ENCODE measurements at places on chromosomes 4 and X.
A peak's percentile ranks its signal among the peaks of the same experiment; 100 is the strongest.

- DNase-seq: no peak
These were observed 128.2 kb downstream of the CPEB2 start for GRCh38 chr4:15130441-15130840.

DNA sequence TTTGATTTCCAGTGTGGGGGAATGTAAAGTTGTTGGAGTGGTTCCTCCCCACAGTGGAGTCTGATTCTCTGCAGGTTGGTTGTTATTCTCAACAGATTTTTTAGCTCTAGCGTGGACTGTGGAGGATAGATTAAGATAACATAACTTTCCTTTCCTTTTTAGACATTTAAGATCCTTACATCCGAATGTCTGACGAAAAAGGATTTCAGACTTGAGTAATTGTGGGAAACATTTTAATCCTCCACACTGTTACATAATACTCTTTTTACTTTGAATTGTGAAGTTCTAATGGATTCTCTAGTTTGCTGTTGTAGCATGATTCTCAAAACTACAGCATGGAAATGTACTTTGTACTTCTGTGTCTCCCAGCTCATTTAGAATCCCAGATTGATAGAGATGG lies 107.8 kb downstream of the ARHGAP10 start:
- no peak for DNase-seq

DNA sequence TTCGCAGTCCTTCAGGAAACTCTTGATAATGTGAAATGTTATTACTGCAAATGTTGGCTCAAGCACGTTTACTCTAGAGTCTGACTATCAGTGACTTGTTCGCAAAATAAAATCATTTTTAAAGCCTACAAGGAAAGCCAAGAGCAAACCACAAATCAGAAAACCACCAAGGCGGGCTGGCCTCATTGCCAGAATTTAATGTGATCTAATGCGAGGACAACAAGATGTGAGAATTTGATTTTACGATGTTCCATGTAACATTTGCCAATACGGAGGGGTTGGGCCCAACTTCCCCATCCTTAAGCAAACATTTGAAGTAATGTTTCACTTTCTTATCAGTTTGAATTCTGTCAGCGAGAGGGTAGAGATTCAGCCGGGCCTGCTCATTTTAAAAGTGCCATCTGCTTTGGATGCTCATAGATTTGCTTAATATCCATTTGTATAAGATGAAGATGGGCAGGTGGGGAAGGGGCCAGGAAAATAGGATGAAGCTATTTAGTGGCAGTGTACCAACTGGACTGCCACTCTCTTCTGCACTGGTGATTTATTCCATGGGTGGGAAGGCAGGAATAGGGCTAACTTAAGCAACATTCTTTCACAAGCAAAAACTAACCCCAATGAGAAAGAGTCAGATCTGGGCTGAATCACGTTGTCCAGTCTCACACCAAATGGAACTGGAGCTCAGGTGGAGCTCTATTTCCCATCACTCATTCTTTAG lies 225.3 kb downstream of the ANAPC10 start:
- no peak for DNase-seq

GRCh38 chr4:148539387-148539786 lies 97.2 kb upstream of the NR3C2 start:
- DNase-seq: no peak

GRCh38 chr4:152663203-152664066 lies 16.4 kb downstream of the TMEM154 start:
- no peak for DNase-seq

GRCh38 chrX:16712548-16713155 lies at the start of gene CTPS2:
Gene CTPS2, minus strand, starts transcription at chrX:16712669. Its CDS starts 9,767 bp downstream, at chrX:16702902.
- peak; percentile 20 for DNase-seq

DNA sequence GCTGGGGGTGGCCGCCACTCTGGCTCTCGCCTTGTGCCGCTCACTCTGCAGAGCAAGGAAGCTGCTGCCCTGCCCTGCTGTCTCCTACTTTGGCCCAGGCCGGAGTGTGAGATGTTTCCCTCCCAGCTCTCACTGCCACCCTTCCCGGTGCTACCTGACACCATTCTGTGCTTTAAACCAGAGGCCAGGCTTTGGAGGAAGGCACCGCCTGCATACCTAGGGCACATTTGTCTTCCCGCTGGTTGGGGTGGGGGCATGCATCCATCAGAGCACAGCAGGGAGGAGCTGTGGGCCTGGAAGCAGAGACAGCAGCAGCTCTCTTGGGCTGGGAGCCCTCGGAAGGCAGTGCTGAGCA lies 96.9 kb upstream of the PSAPL1 start:
- DNase-seq: no peak

- DNase-seq: no peak
These were observed 7.9 kb downstream of the BDH2 start for GRCh38 chr4:103091601-103092223.

- DNase-seq: no peak
These were observed 3.0 kb downstream of the ZIC3 start for GRCh38 chrX:137568741-137569469.

DNA sequence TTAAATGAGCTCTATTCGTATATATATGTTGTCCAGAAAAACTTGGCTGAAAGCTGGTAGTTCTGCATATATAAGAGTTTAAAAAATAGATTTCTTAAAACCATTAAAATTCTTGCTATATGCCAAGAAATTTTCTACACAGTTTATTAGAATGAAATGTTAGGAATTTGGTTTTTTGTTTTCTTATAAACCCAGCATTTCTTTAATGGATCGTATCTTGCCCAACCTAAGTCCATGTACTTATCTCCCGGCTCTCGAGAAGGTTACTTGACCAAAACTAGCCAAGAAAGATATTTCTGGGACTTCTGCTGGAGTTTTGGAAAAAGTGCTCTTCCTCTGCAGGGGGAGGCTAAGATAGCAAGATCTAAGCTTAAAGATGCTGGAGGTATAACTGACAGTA lies 4.7 kb upstream of the ASB5 start:
- DNase-seq: no peak

DNA sequence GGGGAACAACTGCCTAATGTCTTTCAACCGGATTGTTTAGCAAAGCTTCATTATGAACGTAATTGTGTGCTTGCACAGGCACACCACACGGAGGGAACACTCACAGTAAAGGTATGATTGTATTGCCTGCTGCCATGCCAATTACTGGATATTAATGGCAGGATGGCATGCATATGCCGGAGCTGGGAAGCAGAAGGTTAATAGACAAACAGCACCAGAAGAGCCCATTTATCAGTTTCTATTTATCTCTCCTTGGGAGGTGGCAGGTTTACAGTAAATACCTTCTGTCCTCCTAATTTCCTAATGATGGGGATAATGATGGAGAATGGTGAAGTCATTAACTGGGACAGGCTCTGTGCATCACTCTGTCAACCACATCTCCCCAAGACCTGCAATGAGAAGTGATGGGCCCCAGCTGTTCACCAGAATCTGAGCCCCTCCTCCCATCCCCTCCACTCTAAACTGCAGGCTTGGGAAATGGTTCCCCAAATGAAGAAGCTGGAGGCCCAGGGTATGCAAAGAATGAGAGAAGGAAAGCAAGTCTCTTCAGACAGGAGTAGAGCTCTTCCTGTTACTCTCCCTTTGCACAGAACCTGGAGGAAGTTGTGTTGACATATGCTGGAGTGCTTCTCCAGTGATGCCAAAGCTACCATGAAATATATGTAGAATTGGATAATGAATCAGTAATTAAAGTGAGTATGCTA lies 160.8 kb downstream of the NAA11 start:
- no peak for DNase-seq

GRCh38 chrX:41148553-41148952 lies 63.3 kb downstream of the USP9X start:
- DNase-seq: no peak

- no peak for DNase-seq
These were observed 82.9 kb downstream of the EFHC2 start for GRCh38 chrX:44260609-44261008.

DNA sequence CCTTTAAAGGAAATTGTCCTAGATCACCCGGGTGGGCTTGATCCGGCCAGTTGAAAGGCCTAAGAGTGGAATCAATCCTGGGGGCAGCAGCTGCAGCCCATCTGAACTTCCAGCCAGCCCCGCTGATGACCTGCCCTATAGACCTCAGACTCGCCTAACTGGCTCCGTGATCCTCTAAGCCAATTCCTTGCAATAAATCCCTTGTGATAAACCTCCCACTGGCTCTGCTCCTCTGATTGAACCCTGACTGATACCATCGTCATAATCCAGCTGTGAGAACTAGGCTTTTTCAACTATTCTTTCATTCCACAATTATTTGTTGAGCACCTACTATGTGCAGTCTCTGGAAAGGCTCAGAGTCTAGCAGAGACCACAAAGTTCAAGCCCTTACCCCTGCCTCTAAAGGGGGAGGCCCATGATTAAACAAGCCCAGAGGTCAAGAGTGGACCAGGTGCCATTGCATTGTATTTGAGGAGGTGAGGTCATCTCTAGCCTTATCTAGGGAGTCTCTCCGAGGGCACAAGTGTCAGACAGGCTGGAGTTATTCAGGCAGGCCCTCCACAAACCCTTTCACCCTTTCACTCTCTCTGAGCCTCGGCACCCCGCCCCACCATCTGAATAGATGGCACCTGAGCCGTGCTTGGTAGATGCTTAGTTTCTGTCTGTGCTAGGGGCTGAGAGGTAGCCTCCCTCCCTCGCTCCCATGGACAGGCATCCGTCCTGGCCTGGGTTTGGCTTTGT lies 20.5 kb upstream of the GPR78 start:
- DNase-seq: no peak

DNA sequence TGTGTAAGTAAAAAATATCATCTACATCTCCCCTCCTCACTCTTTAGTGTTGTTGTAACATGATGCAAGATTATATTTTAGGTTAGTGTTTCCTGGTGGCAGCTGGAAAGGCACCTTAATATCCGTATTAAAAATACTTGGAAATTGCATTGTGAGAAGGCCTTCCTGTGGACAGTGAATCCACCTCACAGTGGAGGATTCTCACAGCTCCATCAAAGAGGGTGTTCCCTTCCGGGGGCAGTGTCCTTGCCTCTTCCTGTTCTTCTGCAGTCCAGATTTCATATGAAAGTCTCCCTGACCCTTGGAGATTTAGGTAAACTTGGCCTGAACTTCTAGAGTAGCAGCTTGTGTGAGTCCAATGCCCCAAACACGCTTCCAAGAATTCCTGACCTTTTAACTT lies 29.9 kb upstream of the GAB1 start:
- DNase-seq: no peak

DNA sequence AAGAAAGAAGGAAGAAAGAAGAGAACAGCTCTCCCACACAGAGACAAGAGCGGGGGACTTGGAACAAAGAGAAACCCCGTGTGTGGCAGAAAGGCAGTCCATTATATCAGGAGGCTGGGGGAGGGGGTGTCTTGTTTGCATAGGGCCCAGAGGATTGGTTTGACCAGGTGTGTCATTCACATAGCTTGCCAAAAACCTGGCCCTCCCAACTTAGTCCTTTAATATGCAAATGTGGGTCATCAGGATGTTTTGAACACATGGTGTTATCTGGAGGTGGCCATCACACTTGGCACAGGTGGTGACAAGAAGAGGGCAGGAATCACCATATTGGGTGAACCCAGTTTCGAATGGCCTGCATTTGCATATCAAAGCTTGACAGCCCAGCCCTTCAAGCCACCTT lies 111.7 kb downstream of the LINC00632 start:
- DNase-seq: no peak

- no peak for DNase-seq
These were observed 1.4 kb upstream of the VEGFC start for GRCh38 chr4:176794151-176794550.
